Stimulated activated CD4-positive, alpha-beta T cell treated with anti-CD3 and anti-CD28 coated beads, Interleukin-4, amount 100 ng/mL, for 1 hour (primary cell): ENCODE measurements at places on chromosomes 6 and 20.

DNA sequence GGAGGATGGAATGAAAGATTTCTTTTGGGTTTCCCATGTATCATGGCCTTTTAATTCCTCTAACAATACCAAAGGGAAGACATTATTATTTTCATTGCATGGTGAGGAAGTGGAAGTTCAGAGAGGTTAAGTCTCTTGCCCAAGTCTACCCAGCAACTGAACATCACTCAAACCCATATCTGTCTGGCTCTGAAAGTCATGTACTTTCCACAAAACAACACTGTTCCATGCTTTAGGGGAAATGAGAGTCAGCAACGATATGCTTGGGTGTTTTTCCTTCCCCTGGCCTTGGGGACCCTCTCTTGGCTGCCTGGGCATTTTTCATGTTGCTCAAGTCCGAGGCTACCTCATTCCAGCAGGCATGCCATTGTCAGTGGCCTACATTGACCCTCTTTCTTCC lies 118.8 kb downstream of the ADTRP start:
- no peak for DNase-seq

GRCh38 chr20:44056010-44056698 lies 130.8 kb downstream of the JPH2 start:
- peak; percentile 43 for DNase-seq

DNA sequence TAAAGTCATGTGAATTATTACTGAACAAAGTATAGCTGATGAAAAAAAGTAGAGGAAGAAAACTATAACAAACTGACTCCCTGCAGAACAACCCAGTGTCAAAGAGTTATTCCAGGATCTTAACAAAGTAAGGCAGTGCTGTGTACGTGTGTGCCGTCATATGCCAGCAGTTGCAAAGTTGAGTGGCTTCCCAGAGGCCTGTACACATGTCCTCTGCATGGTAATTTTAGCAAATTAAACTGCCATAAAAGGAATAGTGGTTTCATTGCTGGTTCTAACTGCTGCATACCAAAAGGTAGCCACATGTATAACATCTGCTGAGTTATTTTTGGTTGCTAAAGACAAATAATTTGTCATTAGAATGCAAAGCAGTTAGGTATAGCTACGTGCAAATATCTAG lies 44.8 kb downstream of the RIPOR2 start:
- DNase-seq, result no peak

- DNase-seq, result no peak
These were observed 141.7 kb upstream of the RPS6KA2 start for GRCh38 chr6:166768761-166769160.

DNA sequence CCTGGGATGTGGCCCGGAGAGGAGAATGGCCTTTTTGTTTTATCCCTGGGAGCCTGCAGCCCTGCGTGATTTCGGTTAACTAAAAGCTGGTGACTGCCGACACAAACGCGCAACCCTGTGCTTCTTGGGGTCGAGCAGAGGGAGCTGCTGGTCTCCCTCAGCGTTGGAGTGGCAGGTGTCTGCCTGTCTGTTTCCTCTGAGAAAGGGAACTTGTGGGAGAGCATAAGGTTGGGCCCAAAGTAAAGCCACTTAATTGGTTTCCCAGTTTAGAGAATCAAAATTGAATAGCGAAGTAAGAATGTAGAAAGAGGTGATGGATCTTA lies 500 bp downstream of the LTV1 start:
- no peak for DNase-seq

DNA sequence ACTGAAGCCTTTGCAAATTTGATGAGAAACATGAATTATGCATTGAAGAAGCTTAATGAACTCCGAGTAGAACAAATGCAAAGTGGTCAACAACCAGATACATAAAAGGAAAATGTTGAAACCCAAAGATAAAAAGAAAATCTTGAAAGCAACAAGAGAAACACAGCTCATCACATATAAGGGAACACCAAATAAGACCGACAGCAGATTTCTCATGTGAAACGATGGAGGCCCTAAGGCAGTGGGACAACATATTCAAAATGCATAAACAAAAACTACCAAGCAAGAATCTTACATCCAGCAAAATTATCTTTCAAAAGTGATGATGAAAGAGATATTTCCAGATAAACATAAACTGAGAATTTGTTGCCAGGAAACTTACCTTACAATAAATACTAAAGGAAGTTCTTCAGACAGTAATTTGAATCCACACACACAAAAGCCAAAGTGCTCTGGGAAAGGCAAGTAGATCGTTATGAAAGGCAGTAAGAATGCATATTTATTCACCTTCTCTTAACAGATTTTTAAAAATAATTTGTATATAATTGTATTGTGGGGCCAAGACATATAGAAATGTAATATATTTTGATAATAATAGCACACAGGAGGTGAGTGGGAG lies 22.5 kb downstream of the SLC52A3 start:
- DNase-seq, result no peak

- DNase-seq, result no peak
These were observed 66.9 kb upstream of the FABP7 start for GRCh38 chr6:122712448-122713137.

DNA sequence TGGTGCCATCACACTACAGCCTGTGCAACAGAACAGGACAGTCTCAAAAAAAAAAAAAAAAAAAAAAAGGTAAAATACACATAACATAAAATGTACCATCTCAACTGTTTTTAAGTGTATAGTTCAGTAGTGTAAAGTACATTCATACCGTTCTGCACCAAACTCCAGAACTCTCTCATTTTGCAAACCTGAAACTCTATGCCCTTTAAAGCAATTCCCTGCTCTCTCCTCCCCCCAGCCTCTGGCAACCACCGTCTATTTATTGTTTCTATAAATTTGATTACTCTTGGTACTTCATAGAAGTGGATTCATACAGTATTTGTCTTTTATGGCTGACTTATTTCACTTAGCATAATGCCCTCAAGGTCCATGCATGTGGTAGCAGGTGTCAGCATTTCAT lies 12.9 kb downstream of the RIPOR2 start:
- no peak for DNase-seq

- no peak for DNase-seq
These were observed 315.5 kb upstream of the ARID1B start for GRCh38 chr6:156461647-156462046.

DNA sequence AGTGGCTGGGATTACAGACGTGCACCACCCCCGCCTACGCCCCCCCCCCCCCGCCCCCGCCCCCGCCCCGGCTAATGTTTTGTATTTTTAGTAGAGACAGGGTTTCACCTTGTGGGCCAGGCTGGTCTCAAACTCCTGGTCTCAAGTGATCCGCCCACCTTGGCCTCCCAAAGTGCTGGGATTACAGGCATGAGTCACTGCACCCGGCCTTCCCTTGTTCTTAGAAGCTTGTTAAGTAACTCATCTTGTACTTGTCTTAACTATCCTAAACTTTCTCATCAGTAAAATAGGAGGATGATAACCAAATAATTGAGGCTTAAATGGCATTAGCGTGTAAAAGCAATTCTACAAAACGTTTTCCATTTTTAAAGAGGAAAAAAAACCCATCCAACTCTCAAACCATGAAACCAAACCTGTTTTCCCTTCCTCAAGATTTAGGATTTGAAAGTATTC lies 4.2 kb downstream of the CDYL start:
- DNase-seq, result no peak

GRCh38 chr6:3884007-3884745 lies 35.0 kb downstream of the FAM50B start:
- no peak for DNase-seq

DNA sequence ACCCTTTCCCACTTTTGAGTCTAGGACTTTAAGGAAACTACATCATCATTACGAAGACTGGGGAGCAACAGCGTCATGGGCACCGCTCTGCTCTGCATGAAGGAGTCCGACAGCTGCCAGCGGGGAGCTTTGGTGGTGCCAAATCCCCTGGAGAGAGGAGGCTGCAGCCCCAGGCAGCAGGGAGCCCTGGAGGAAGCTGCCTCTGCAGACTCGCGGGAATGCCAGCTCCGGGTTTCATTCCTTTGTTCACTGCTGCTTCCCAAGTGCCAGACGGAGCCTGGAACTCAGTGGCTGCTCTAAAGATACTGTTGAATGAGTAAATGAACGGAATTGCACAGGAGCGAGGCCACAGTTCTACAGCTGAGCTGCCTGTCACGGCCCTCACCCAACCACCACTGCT lies 196.5 kb upstream of the THBS2 start:
- DNase-seq, result no peak

DNA sequence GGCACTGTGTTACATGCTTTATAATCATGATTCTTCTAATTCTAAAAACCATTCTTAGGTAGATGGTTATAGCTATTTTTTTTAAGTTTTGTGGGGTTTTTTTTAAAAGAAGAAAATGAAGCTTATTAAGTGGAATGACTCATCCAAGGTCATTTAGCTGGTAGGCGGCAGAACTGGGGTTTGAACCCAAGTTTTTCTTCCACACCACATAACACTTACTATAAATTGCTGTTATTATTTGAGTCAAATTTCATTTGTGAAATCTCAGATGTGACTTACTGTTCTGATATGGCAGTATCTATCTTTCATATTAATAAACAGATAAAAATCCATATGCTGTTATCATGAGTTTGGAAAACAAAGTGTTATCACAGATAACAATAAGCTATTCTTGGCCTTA lies 10.4 kb upstream of the COL10A1 start:
- no peak for DNase-seq

- DNase-seq, result no peak
These were observed 15.2 kb upstream of the SLC22A7 start for GRCh38 chr6:43282636-43283513.

DNA sequence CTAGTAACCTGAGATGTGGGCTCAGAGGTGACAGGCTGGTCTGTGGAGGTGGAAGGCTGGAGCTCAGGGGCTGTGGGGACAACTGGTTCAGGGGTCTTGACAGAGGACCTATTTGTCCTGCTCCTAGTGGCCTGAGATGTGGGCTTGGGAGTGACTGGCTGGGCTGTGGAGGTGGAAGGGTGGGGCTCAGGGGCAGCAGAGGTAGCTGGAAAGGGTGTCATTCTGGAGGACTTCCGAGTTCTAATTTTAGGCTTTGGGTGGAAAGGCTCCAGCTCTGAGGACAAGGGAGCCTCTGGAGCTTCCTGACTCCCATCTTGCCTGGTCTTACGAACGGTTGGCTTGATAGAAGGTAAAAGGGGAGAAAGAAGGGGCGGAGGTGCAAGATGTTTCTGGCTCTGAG lies 11.5 kb downstream of the MDC1 start:
- DNase-seq, result no peak

DNA sequence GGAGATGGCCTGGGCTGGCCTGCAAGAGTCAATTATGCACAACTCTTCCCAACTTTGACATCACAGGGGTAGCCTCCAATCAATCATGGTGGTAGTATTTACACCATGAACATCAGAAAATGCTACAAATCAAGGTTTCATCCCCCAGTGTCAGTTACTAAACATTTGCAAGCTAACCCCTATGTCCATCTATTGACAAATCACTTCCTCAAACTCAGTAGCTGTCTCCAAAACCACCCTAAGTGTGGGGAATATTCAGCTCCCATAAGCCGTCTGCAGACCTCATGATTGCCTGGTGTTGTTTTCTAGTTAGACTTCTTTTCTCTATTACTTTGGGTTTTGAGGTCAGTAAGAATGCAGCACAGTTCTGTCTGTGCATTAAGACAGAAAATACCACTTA lies 200.8 kb upstream of the RIN2 start:
- DNase-seq, result no peak

DNA sequence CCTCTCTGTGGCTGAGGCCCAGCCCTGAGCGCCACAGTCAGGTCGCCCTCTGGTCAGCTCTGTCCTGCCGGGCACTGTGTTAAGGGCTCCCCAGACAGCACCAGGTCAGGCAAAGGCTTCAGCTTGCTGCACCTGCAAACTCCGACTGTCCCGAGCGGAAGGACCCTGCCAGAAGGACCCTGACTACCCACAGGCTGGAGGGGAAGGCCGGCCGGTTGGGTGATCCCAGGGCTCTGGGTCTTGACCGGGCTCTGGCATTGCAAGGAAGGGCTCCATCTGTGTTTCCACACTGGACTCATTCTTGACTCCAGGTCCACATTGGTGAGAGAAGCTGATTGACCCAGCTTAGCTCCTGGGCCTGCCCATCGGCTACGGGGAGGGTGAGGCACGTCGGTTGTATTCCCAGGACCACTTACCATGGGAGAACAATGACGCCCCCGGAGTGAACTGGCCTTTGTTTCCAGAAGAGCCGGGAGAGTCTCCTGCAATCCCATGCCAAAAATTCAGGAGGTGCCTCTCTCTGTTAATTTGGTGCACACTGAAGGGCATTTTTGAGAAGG lies 229.8 kb downstream of the TAF4 start:
- no peak for DNase-seq

DNA sequence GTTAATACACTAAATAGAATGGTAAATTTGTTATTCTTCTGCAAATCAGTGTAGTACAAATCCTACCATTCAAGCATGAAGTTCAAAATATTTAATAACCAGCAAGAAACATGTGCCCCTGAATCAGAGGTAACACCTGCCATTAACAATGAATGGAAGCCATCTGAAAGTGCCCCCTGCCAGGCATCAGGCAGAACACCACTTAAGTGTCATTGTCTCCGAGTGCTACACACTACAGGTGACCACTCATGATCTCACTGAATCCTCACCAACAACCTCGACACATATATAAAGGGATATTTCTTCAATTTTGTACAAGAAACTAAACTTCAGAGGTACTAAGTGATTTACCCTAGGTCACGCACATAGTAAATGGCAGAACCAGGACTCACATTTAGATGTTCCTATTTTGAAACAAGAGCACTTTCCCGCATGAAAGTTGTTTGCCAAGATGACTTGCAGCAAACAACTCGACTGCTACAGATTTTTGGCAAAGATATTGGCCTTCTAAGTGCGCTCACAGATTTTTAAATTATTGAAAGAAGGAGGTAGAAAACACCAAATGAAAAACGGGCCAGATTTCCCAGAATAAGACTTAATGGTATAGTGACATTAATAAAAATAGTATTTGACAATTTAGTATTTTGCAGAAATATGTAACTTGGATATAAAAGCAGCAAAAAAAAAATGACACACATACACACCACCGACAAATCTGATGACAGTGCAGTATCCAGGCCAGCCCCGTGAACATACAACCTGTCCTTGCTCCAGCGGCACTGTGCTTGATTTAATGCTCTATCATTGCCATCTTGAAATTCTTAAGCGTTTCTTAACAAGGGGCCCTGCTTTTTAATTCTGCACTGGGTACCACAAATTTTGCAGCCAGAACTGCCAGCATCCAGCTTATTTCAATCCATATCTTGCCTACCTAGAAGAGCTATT lies 274.5 kb downstream of the ALDH8A1 start:
- no peak for DNase-seq

- DNase-seq, result no peak
These were observed 97.5 kb downstream of the PFDN4 start for GRCh38 chr20:54305421-54305820.
